ENCODE measurements at places on chromosomes 1 and 21.

GRCh38 chr1:58318157-58319005, 228.1 kb downstream of the OMA1 start:
- DNase-seq, result no peak

DNA sequence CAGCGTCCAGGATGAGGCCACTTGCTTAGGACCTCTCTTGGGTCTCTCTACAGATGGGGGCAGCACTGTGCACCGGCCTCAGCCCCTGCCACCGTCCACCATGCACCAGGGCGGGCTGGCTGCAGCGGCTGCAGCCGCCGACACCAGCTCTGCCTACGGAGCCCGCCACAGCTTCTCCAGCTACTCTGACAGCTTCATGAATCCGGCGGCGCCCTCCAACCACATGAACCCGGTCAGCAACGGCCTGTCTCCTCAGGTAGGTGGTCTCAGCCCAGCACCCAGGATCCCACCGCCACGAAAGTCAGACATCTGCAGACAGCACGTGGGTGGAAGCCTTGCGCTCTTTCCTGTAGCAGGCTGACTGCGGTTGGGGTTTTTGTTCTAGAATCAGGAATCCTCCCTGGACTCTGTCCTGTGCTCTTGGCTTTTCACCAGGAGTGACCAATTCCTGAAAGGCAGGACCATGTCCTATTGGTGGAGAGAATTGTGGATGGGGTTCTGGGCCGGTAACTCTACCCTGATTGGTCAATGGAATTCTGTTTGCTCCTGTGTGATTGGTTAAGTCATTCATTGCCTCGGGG, 72.5 kb downstream of the PAX7 start:
- DNase-seq, result no peak

GRCh38 chr1:153597206-153597605, 15.7 kb downstream of the S100A16 start:
- no peak for DNase-seq

- DNase-seq, result no peak
Observed at GRCh38 chr21:44434568-44434925, 20.8 kb upstream of the LRRC3 start.

- DNase-seq, result no peak
Observed at GRCh38 chr1:73674945-73675561, 522.9 kb downstream of the LRRIQ3 start.
